ENCODE measurements at places on chromosomes 3 and 15. TPM values are rescaled to one million over a fixed set of nuclear protein-coding genes. Genes with fewer than 3 reads are reported as not detected.

LRRC49 gene
- 4.1 TPM for total RNA-seq

RAB6B gene
- 2.1 TPM for total RNA-seq

IL20RB gene
- total RNA-seq = 1.5 TPM

CPN2 gene
- not detected for total RNA-seq

ITIH1 gene
- not detected for total RNA-seq

LRRIQ4 gene
- not detected for total RNA-seq

TMCO5A gene
- not detected for total RNA-seq

ARPP21 gene
- total RNA-seq = 0.16 TPM

CP gene
- 7.4 TPM for total RNA-seq

GOLGA8T gene
- total RNA-seq = 2.0 TPM

SNTN gene
- total RNA-seq = not detected

TGM4 gene
- total RNA-seq = 0.18 TPM

RPUSD3 gene
- 53.5 TPM for total RNA-seq

SERINC4 gene
- total RNA-seq = not detected

CEP19 gene
- 2.7 TPM for total RNA-seq

TMOD2 gene
- total RNA-seq = 0.93 TPM

XCR1 gene
- total RNA-seq = not detected
